Left cardiac atrium (tissue), 4 donors: ENCODE measurements at places on chromosomes 7 and 10. TPM values are rescaled to one million over a fixed set of nuclear protein-coding genes. Genes with fewer than 3 reads are reported as not detected.

DNA sequence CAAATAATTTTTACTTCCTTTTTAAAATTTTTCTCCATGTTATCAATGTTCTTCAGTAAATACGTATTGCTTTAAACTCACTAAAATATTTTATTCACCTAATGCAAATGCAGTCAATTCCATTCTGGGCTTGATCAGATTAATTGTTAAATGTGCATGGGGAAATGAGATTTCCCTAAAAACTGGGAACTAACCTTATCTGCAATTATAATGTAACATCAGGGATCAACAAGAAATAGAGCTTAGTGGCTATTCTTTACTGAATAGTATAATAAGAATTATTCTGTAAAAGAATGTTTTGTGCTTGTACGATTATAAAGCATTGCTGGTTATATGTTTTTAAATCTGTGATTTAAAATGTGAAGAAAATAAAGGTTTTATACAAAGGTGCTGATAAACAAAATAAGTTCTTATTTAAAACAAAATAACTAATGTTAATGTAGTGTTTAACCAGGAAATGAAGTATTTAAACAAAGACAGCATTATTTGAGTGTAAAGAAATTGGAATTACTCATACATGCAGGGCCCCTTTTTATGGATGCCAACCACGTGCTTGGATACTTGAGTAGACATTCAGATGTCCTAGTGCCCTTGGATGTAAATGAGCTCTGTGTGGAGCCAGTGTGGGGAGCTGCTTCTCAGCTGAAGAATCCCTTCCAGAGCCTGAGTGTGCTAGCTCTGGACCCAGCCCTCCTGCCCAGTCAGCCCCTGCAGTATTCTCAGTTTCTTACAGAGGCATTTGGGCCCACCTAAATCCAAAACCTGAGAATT, 84.2 kb downstream of the REEP3 start:
- no peak for DNase-seq

GRCh38 chr7:5012985-5013384, 32.7 kb upstream of the RBAK start:
- DNase-seq, result no peak

DNA sequence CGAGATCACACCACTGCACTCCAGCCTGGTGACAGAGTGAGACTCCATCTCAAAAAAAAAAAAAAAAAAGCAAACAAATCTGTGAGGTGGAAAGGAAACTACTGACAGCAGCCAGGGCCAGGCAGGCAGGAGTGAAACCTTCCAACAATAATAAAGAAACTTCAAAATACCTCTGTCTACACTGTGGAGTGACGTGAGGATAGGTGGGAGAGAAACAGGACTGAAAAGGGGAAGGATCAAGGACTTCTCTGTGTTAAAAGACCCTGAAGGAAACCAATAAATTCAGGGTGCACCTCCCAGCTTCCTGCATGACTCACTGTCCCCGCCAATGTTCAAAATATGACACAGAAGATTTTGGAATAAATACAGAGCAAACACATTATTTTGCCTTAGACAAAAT, 82.9 kb downstream of the KIAA1549 start:
- DNase-seq, result no peak

GRCh38 chr10:110530131-110530831, 32.6 kb downstream of the DUSP5 start:
- peak; percentile 76 for DNase-seq

DNA sequence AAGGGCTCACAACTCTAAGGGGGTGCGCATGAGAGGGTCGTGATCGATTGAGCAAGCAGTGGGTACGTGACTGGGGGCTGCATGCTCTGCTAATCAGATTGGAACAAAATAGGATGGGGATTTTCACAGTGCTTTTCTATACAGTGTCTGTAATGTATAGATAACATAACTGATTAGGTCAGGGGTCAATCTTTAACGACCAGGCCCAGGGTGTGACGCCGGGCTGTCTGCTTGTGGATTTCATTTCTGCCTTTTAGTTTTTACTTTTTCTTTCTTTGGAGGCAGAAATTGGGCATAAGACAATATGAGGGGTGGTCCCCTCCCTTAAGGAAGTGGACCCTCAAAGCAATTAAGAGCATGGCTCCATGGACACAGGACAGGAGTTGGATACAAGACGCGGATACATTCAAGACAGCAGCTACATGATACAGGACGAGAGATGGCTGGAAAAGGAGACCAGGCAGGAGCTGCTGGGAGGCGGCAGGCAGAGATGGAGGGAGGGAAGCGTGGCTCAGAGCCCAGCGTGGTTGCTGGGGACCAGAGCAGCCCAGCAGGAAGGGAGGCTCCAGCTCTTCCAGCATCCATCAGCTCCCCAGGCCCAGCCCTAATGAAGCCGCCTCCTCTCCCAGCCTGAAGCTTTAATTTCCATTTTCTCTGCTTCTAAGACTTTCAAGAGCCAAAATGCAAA, 31.6 kb downstream of the GSDME start:
- peak; percentile 45 for DNase-seq

DNA sequence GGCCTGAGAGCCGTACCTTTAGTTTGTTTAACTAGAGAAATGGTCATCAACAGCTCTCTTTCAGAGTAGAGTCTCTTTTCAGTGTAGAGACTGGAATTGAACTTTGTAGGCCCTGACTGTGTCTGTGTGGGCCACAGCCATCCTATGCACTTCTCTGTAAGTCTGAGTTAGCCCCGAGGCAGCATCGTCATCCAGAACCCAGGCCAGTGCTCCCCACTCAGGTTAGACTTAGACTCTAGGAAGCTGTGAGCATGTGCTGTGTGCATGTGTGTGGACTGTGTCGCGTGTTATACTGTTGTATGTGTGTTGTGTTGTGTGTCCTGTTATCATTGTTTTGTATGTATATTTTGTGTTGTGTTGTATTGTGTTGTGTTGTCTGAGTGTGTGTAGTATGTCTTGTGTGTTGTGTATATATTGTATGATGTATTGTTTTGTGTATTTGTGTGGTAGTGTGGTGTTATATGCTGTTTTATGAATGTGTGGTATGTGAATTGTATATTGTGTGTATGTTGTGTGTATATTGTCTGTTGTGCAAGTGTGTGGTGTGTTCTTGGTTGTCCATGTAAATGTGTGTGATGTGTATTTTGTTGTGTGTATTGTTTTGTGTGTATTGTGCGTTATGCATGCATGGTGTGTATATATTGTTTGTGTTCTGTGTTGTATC, 18.1 kb upstream of the NCAPG2 start:
- no peak for DNase-seq

DNA sequence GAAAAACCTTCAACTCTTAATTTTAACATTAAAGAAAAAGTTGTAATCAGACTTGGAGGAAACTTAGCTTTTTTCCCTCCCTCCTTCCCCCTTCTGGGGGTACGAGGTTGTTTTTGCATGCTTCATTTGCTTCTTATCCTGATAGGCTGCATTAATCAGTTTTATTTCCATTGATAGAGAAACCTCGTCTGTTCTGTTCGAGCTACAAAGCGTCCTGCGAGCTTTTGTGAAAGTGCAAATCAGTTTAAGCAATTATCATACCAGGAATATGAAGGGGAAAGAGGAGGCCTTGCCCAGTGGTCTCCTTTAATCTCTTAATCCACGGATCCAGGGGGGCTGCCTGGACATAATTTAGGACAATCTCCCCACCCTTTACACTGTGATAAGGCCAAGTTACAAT, 7.5 kb downstream of the EMX2 start:
- no peak for DNase-seq

- DNase-seq, result no peak
Measured at GRCh38 chr10:93567277-93568104, 1.0 kb downstream of the FFAR4 start.

- DNase-seq, result peak; percentile 84
Measured at GRCh38 chr7:143882604-143883078, 19.3 kb downstream of the TCAF1 start.

DNA sequence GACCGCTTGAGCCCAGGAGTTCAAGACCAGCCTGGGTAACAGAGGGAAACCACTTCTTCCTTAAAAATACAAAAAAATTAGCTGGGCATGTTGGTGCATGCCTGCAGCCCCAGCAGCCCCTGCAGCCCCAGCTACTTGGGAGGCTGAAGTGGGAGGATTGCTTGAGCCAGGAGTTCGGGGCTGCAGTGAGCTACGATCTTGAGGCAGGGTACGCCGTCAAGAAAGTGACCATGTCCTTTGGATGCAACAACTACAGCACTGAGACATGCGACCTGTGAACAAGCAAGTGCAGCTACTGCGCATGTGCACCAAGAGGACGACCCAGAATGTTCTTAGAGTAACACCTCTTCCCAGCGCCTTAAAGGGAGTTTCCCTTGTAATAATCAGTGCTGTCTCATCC, 66.6 kb upstream of the ZNF479 start:
- DNase-seq, result no peak

- DNase-seq, result no peak
Measured at GRCh38 chr7:38893061-38893460, 15.9 kb downstream of the VPS41 start.

DNA sequence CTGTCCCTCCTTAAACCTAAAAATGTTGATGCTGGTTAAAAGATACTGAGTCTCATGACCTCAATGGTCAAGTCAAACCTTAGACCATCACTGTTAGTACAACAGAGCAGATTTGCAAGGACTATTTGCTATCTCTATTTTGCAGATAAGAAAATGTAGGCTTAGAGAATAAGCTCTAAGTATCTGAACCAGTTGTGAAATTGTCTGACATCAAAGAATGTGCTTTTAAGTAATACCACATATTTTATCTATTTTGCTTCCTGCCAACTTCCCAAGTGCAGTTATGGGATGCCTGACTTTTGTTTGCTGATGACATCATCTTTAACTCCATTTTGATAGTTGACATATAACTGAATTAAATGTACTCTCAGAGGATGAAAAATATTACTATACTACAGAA, 83.6 kb upstream of the TMEM106B start:
- DNase-seq, result no peak

- DNase-seq, result no peak
Measured at GRCh38 chr7:16129431-16130110, 291.8 kb downstream of the CRPPA start.

DNA sequence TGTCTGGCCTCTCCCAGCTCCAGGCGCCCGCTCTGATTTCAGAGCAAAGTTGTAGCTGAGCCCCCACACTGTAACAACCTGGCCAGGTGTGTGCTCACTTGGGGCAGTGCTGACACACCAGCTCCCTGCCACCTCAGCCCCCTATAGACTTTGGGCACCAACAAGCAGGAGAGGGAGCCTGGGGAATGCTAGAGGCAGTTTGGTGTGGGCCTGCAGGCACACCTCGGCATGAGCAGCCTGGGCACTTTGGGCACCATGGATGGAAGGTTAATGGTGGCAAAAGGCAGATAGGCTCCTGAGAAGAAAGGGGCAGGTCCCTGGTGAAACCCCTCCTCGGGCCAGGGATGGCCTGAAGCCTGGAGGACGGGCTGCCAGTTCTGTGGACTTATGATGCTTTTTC, 212.7 kb upstream of the GNAI1 start:
- DNase-seq, result no peak

- no peak for DNase-seq
Measured at GRCh38 chr10:114648368-114648767, 9.7 kb downstream of the ABLIM1 start.

DNA sequence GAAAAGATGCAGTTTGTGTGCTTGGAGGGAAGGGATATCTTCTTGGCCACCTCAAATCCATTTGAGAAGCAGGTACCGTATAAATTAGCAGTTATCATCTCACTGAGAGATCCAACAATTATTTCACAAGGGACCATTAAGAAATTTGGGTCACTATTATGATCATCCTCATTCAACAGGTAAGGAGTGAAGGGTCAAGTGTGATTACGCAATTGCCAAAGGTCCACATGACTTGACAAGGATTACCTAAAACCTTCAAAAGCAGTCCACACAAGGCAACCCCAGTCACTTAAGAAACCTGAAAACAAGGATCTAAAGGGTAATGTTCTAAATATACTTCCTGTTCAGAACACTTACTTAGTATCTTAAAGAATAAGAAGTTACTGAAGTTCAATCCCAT, 27.4 kb downstream of the CCDC6 start:
- no peak for DNase-seq

- DNase-seq, result no peak
Measured at GRCh38 chr10:24784061-24784460, 60.4 kb upstream of the ARHGAP21 start.

DNA sequence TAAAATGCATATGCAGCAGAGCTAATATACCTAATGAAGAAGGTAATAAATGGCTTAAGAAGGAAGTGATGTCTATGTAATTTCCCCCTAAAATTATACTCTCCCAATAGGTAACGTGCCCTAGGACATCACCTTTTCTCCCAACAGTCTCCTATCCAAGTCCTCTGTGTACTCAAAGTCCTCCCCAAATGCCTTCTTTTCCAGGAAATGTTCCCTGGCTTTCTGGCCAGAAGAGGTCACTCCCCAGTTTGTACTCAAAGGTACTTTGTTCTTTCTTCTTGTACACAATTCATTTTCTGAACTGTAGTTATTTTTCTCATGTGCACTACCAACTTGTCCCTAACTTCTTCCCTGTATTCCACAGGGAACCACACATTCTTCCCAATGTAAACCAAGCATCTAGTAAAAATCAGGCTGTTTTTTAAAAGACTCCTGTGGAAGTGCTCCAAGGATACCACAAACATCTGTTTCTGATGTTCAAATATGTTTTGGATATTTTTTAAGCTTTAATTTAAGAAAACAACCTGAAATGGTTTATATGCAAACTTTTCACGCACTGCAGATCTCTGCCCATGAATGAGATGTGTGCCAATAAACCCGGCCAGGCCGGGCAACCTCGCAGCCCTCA, 262.3 kb upstream of the KLF14 start:
- no peak for DNase-seq

- DNase-seq, result no peak
Measured at GRCh38 chr7:12210179-12211053, 678 bp upstream of the TMEM106B start.

DNA sequence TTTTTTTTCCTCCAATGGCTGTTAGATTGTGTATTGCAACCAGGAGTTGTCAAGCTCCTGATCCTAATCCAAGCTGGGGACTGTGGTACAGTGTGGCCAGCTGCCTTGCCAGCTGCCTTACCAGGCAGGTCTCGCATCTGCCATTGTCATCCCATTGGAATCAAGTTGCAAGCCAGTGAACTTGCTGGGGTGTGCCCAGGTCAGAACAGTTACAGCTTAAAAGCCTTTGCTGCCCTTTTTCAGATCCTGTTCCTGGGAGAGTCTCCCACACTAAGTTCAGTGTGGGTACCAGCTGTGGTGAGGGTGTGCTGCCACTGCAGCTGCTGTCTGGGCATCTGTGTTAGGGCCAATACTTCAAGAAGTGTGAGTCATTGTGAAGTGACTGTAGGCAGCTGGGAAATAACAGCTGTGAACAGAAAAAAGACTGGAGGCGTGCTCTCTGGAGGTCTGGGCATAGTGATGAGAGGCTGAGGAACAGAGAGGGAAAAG, 72.8 kb downstream of the CCNY start:
- DNase-seq, result no peak

DNA sequence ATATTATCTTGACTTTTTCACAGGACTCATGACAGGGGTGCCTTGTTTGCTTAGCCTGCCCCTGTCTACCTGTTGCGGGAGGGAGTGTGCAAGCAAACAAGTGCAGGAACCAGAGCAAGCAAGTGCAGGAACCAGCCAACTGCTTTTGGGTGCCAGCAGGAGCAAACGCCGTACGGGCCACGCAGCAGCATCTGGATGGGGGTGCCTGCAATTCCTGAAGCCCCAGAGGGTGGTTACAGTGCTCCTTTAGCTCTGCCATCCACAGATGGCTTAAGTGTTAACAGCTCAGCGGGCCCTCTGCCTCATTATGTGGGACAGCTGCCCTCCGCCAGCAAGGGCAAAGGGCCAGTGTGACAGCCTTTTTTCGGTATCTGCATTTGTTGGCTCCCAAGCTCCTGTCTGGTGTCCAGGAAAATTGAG, 83.5 kb downstream of the MICU1 start:
- peak; percentile 22 for DNase-seq

HYAL4 gene
- not detected for total RNA-seq

TRIL gene
- total RNA-seq, result 6.0 TPM

NAT16 gene
- total RNA-seq, result not detected

OR2A5 gene
- not detected for total RNA-seq

PDGFA gene
- total RNA-seq, result 27.5 TPM

FAM24A gene
- not detected for total RNA-seq
